Activated CD8-positive, alpha-beta memory T cell treated with anti-CD3 and anti-CD28 coated beads, Interleukin-2, amount 50 U/mL, for 48 hours (primary cell): ENCODE measurements at places on chromosomes 1 and 21.

GRCh38 chr1:162275622-162276175, 101.0 kb downstream of the SPATA46 start:
- no peak for DNase-seq

DNA sequence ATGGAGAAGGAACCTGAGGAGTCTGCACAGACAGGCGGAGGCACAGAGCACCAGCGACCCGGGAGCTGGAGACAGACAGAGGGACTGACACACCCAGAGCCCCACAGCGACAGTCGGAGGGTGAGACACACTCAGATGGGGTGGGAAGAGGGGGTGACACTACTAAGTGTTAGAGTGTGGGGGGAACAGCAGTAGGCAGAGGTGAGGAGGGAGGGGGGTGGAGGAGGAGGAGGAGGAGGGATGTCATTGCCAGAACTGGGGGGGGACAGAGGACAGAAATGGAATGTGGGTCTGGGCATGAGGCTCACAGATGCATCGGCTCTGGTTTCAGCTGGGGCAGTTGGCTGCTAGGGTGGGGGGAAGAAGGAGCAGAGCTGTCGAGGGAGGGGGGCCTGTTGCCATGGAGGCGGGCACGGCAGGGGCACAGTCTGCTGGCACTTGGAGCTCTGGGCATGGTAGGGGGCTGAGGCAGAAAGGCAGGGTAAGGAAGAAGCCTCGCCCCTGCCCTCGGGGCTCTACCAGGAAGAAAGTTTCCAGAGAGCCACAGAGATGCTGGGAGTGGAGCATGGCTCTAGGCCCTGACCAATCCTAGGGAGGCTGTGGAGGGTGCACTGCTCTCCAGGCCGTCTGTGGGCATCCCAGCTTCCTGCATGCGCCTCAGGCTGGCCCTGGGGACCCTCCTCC, 37.3 kb downstream of the AHDC1 start:
- DNase-seq = no peak

GRCh38 chr1:29812408-29813135, 576.2 kb downstream of the PTPRU start:
- DNase-seq = no peak

DNA sequence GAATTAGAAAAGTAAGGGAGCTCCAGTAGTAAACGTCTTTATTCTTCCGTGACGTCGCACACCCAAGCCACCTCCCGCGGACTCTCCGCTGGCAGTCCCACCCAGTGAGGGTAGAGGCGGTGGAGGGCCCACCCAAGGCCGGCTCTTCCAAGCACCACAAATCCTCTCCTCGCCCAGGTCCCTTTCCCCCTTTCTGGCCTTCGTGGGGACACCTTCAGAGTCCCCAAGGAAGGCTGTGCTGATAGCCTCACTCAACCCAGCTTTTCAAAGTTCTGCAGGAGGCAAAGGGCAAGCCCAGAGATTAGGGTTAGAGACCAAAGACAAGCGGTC, 349 bp upstream of the GPN2 start:
- DNase-seq = no peak

GRCh38 chr21:45322231-45322959, 34.7 kb upstream of the POFUT2 start:
- no peak for DNase-seq

GRCh38 chr1:69524015-69524414, 43.7 kb upstream of the LRRC7 start:
- DNase-seq = no peak

GRCh38 chr1:183039330-183039729, 16.1 kb downstream of the LAMC1 start:
- no peak for DNase-seq

DNA sequence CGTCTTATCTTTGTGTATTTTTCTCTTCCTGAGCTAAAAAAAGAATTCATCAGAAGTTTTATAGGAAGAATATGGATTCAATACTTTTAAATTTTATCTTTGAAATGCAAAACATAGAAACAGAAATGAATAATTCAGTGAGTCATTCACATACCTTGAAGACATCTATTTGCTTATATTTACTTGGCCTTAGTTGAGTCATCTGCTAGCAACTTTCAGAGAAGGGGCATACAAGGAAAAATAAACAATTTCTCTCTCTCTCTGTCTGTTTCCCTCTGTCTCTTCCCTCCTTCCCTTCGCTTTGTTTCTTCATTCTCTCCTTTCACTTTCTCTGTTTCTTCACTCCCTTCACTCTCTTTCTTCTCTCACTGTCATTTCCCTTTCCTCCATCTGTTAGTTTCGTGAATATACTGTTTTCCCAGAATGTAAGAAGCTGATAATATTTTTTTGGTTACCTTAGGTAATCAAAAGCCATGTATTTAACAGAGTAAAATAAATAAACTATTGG, 477.2 kb downstream of the BRINP3 start:
- no peak for DNase-seq

- DNase-seq = no peak
Observed at GRCh38 chr1:153379591-153379990, 4.2 kb upstream of the S100A12 start.

DNA sequence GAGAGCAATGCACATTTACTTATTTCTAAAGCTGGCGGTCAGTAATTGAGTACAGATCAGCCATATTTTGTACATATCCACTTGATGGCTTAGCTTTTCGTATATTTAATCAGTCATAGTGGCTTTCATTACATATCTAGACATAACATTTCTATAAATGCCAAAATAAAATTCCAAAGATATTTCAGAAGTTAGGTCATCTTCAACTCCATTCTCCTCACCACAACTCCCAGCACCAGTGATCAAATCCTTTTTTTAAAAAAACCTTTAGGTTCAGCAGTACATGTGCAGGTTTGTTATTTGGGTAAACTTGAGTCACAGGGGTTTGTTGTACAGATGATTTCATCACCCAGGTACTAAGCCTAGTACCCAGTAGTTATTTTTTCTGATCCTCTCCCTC, 53.9 kb upstream of the GNG4 start:
- no peak for DNase-seq

- DNase-seq = no peak
Observed at GRCh38 chr1:30133414-30134055, 589.9 kb downstream of the MATN1 start.

- DNase-seq = no peak
Observed at GRCh38 chr1:31108861-31109260, 43.3 kb upstream of the PUM1 start.

GRCh38 chr21:28541371-28542112, 451.1 kb downstream of the LTN1 start:
- DNase-seq = no peak

DNA sequence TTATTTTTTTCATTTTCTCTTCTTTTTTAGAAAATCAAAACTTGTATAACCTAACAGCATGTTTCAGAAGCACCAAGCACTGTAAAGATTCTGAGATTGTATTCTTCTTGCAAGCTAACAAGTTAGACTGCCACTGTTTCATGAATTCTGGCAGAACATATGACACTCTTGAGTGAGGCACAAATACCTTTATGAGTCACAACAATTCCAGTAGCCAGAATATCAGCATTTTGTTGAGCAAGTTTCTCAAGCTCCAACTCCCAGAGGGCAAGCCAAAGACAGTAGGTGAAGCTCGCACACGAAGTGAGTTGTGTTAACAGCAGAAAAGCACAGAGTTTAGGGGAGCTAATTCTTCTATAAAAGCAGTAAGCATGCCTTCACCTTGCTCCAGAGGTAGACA, 268.8 kb upstream of the NCAM2 start:
- DNase-seq = no peak

DNA sequence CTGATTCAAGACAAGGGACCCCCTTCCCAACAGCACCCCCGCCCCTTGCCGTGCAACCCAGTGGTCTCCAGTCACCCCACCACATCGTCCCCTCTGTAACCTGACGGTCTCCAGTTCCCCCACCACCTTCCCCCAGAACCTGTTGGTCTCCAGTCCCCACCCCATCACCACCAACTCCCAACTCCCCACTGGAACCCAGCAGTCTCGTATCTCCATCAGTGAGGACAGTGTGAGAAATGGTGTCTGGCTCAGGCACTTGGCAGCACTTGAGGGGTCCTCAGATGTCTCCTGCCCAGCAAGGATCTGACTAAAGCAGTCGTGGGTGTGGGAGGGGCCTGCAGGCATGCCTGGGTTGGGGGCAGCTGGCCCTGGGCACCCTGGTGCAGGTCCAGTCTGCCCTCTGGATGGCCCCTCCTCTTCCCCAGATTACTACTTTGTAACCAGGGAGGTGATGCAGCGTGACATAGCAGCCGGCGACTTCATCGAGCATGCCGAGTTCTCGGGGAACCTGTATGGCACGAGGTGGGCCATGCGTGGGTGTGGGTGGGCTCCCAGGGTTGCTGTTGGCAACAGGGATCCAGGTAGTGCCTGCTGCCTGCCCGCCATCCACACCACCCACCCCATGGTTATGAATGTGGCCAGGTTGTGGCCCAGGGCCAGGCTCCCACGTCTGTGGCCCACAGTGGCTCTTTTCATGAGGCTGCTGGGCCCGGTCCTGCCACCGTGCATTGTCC, 3.1 kb upstream of the GJC2 start:
- no peak for DNase-seq

- DNase-seq = no peak
Observed at GRCh38 chr21:15793550-15794235, 63.9 kb downstream of the USP25 start.

DNA sequence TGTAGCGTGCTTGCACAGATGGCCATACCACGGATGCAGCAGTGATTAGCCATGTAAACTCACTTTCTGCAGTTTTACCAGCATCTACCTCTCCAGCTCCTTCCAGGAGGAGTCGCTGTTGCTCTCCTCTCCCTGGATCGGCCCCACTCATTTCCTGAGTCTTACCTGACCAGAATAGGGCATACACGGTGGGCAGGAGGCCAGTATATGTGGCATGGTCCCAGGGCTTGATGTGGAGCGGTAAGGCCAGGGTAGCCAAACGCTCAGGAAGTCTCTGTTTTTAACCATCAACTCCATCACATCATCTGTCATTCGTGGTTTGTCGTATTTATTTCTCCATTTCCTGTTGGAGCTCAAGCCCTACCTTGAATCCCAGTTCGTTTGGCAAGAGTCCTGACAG, 163.4 kb upstream of the USP24 start:
- no peak for DNase-seq

DNA sequence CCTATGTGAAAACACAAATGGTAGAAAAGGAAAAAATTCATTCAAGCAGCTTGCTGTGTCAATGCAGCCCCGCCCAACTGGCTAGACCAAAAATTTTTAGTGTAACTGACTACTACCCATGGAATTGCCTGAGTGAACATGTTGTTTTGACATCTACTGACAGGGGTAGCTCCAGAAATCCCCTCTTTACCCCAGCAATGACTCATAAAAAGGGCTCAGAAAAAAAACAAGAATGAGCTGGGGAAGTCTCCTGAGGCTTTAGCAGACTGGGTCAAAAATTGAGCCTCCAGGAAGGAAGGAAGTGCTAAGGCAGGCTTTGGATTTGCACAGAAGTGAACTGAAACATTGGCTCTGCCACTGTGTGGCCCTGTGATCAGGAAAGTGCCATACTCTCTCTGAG, 24.4 kb upstream of the FGGY start:
- DNase-seq = no peak

GRCh38 chr1:95927061-95927460, 693.1 kb downstream of the RWDD3 start:
- DNase-seq = no peak

- no peak for DNase-seq
Observed at GRCh38 chr1:24089743-24090555, 22.0 kb downstream of the MYOM3 start.

- no peak for DNase-seq
Observed at GRCh38 chr1:161199506-161200139, 769 bp upstream of the ADAMTS4 start.

- DNase-seq = no peak
Observed at GRCh38 chr1:225539575-225539974, 111.7 kb upstream of the LBR start.

DNA sequence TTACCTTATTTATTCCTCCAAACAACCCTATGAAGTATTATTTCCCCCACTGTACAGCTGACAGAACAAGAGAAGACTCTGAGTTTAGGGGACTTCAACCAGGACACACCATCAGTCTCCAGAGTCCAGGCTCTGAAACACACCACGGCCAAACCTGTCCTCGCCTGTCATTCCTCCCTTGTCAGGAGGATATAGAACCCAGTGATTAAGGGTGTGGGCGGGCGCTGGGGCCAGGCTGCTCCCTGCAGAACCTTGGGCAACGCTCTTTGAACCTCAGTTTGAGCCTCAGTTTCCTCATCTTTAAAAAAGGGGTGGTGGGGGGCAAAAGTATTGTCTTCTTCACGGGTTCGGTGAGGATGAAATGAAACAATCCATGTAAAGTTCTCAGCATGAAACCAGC, 9.4 kb upstream of the CEP85 start:
- no peak for DNase-seq

DNA sequence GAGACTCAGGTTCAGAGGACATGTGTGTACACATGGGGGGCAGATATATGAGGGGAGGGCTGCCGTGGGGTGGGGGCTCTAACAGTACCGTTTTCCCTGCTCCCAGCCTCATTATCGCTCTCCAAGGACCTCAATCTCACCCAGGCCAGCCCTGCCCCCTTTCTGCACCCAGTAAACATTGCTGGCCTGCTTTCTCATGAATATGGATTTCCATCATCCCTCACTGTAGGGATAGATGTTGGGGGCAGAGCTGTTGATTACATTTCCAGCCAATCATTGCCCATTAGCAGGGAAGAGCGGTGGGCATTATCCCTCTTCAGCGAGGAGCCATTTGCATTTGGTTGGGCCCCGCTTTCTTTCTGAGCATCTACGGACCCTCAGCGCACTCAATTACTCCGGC, 273.8 kb downstream of the RPS6KC1 start:
- no peak for DNase-seq

DNA sequence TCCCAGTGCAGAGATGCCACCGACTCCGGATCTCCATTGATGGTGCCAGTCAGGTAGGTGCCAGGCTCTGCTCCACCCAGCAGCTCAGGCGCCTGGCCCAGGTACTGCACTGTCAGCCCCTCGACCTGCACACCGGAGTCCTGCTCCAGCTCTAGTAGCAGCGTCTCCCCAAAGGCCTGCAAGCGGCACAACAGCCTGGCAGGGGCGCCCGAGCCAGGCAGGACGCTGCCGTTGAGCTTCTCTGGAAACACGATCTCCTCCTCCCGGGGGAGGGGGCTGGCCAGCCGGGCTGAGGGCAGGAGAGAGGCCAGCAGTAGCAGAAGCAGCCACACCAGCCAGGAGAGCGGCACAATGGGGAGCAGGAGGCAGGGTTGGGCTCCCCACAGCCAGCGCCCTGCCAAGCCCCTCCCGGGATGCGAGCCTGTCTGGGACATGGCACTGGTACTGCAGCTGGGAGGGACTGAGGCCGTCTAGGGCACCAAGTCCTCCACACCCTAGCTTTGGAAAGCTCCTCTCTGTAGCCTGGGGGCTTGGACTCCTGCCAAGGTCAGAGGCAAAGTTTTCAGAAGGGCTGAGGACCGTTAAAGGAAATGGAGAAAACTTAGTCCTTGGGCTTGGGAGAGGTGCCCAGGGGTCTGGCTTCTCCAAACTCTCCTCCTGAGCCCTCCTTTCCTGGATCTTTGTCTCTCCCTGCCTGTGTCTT, 509 bp downstream of the ADAMTS4 start:
- no peak for DNase-seq

GRCh38 chr1:218344814-218345672, at the start of gene TGFB2:
TGFB2 (plus strand) TSS chr1:218345336; CDS start chr1:218346702, 1,366 bp downstream.
- DNase-seq = no peak

DNA sequence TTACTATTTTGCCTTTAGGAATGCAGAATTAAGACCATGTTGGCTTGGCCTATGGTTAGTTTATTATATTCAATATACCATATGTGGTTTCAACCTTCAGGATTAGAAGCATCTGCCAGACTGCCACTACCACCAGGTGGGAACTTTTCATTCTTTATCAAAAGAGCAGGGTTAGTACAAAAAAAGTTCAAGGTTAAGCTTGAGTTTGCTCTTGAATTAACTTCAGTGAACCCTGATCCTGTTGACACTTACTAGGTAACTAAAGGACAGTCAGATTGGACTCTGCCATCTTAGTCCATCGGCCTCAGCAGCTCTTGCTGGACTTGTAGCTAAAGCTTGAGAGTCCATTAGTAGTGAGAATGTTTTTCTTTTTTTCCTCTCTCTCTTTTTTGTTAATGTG, 22.1 kb downstream of the CLIC4 start:
- no peak for DNase-seq
